ENCODE measurements at places on chromosomes 16 and 17.

- H3K36me3 ChIP-seq: no peaks in the 10 kb centered on the region
- no peak for DNase-seq
- no peak overlapping the region for H3K4me3 ChIP-seq
- peaks cover 23% of the 10 kb centered on the region for H3K4me1 ChIP-seq
- H3K27me3 ChIP-seq: no peaks in the 10 kb centered on the region
- H3K27ac ChIP-seq: no peak overlapping the region
These were observed 54.3 kb downstream of the RPTOR start for GRCh38 chr17:80598813-80599545.

GRCh38 chr17:79761894-79762589 is 15.9 kb upstream of the CBX2 start:
- H3K4me3 ChIP-seq: no peak overlapping the region
- DNase-seq: no peak
- H3K27me3 ChIP-seq: no peaks in the 10 kb centered on the region
- H3K4me1 ChIP-seq: no peaks in the 10 kb centered on the region

GRCh38 chr17:37388266-37388665 is 12.5 kb downstream of the C17orf78 start:
- no peak overlapping the region for H3K27ac ChIP-seq
- no peak for DNase-seq

DNA sequence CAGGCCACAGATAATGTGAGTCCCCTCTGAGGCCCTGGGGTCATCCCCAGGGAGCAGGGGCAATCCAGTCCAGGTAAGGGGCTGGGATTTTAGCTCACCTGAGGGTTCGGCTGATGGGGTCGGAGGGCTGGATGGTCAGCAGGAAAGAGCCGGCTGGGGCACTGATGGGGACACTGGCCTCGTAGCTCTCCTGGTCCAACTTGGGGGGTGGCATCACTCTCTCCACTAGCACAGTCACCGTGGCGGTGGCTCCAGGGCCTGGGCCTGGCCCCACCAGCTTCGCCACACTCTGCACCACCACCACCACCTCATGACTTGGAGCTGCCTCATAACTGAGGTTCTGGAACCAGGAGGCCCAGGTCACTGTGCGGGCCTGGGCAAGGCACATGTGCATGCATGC is 6.9 kb downstream of the CDH16 start:
- H3K36me3 ChIP-seq: no peaks in the 10 kb centered on the region
- H3K27ac ChIP-seq: no peak overlapping the region
- H3K27me3 ChIP-seq: no peaks in the 10 kb centered on the region
- no peak for DNase-seq
- H3K4me3 ChIP-seq: no peak overlapping the region

GRCh38 chr16:79081297-79082066 is 519.1 kb downstream of the MAF start:
- H3K27ac ChIP-seq: no peak overlapping the region
- no peaks in the 10 kb centered on the region for H3K27me3 ChIP-seq
- no peak overlapping the region for H3K4me3 ChIP-seq
- no peaks in the 10 kb centered on the region for H3K36me3 ChIP-seq
- DNase-seq: no peak

DNA sequence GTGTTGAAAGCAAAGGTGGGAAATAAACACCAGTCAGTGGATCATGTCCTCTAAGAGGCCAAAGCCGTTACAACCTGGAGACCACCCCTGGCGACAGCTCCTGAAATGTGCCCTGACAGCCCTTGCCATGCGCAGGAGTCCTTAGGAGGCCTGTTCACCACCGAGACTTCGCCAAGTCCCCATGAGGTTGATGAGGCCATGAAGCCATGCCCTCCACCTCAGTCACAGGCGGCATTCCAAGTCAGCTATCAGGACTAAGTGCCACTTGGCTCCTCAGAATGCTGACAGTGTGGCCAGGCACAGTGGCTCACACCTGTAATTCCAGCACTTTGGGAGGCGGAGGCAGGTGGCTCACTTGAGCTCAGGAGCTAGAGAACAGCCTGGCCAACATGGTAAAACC is 27.1 kb downstream of the ADAM11 start:
- H3K36me3 ChIP-seq: no peaks in the 10 kb centered on the region
- H3K27ac ChIP-seq: no peak overlapping the region
- H3K4me1 ChIP-seq: no peaks in the 10 kb centered on the region
- H3K4me3 ChIP-seq: no peak overlapping the region

GRCh38 chr16:62475573-62475972 is 439.3 kb upstream of the CDH8 start:
- no peak for DNase-seq
- no peaks in the 10 kb centered on the region for H3K36me3 ChIP-seq
- H3K4me3 ChIP-seq: no peak overlapping the region
- H3K27ac ChIP-seq: no peak overlapping the region
- H3K27me3 ChIP-seq: no peaks in the 10 kb centered on the region

DNA sequence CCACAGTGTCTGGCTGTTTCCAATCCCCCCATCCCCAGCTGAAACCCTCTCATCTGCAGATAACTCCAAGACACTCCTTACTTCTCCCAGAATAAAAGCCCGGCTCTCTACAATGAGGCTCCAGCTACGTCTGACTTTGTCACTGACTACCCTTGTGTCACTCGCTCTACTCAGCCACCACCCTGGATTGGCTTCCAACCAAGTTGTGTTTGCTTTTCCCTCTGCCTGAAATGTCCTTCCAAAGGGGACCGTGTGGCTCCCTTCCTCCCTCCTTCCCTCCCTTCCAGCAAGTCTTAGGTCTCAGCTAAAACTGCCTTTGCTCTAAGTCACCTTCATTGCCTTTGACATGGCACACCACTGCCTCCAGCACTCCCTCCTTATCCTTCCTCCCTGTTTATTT is 42.8 kb downstream of the CDH1 start:
- DNase-seq: no peak
- peaks cover 65% of the 10 kb centered on the region for H3K36me3 ChIP-seq
- H3K4me1 ChIP-seq: peaks cover 29% of the 10 kb centered on the region
- H3K4me3 ChIP-seq: no peak overlapping the region

DNA sequence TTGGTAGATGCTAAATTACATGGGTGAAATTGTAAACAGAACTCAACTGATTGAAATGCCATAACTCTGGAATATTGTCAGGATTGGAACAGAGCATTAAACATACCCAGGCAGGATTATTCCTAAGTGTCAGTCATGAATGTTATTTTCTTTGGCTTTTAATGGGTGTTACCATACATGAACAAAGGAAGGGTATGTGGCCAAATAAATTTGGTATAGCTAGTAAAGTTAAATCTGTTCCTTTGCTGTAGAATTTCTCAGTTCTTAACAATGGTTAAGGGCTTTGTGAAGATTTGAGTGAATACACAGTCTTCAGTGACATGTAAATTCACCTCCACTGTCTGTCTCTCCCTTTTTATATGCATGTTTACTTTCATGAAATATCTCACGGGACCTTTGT is 679.5 kb upstream of the CDH8 start:
- H3K36me3 ChIP-seq: no peaks in the 10 kb centered on the region
- H3K27ac ChIP-seq: no peak overlapping the region
- H3K27me3 ChIP-seq: no peaks in the 10 kb centered on the region
- no peak for DNase-seq

- H3K36me3 ChIP-seq: peaks cover 47% of the 10 kb centered on the region
- no peaks in the 10 kb centered on the region for H3K27me3 ChIP-seq
These were observed 27.2 kb downstream of the MGRN1 start for GRCh38 chr16:4651827-4652226.

- no peaks in the 10 kb centered on the region for H3K27me3 ChIP-seq
- no peak overlapping the region for H3K4me3 ChIP-seq
- no peak for DNase-seq
- H3K36me3 ChIP-seq: no peaks in the 10 kb centered on the region
- H3K4me1 ChIP-seq: no peaks in the 10 kb centered on the region
These were observed 50.0 kb downstream of the MRTFB start for GRCh38 chr16:14121142-14121541.

GRCh38 chr17:32458371-32458770 is 14.1 kb downstream of the PSMD11 start:
- no peak overlapping the region for H3K4me3 ChIP-seq
- no peak for DNase-seq
- no peaks in the 10 kb centered on the region for H3K27me3 ChIP-seq
- no peak overlapping the region for H3K27ac ChIP-seq
- peaks cover 79% of the 10 kb centered on the region for H3K36me3 ChIP-seq

DNA sequence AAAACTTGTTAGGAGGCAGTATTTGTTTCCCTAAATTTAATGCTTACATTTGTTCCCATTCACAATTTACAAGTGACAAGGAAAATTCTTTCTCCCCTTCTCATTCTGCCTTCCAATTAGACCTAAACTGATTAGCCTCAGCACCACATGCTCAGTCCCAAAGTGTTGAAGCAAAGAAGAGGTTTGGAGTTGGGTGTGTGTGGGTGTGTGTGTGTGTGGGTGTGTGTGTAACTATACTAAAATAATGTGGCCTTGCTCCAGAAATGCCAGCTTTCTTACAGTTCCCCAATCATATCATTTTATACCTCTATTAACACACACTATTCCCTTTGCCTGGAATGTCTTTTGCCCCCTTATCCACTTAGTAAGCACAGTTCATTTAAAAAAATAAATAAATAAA is 6.9 kb upstream of the UTP6 start:
- H3K36me3 ChIP-seq: no peaks in the 10 kb centered on the region
- H3K27me3 ChIP-seq: no peaks in the 10 kb centered on the region
- no peaks in the 10 kb centered on the region for H3K4me1 ChIP-seq
- DNase-seq: no peak

- no peak overlapping the region for H3K27ac ChIP-seq
- no peaks in the 10 kb centered on the region for H3K27me3 ChIP-seq
- H3K4me1 ChIP-seq: no peaks in the 10 kb centered on the region
- no peak overlapping the region for H3K4me3 ChIP-seq
- no peak for DNase-seq
These were observed 349.7 kb upstream of the CCL2 start for GRCh38 chr17:33905338-33905800.

GRCh38 chr16:69448470-69449193 is 24.2 kb downstream of the CYB5B start:
- no peak overlapping the region for H3K27ac ChIP-seq
- H3K27me3 ChIP-seq: no peaks in the 10 kb centered on the region
- H3K36me3 ChIP-seq: peaks cover 75% of the 10 kb centered on the region
- H3K4me1 ChIP-seq: peaks cover 10% of the 10 kb centered on the region
- no peak overlapping the region for H3K4me3 ChIP-seq
- DNase-seq: no peak

DNA sequence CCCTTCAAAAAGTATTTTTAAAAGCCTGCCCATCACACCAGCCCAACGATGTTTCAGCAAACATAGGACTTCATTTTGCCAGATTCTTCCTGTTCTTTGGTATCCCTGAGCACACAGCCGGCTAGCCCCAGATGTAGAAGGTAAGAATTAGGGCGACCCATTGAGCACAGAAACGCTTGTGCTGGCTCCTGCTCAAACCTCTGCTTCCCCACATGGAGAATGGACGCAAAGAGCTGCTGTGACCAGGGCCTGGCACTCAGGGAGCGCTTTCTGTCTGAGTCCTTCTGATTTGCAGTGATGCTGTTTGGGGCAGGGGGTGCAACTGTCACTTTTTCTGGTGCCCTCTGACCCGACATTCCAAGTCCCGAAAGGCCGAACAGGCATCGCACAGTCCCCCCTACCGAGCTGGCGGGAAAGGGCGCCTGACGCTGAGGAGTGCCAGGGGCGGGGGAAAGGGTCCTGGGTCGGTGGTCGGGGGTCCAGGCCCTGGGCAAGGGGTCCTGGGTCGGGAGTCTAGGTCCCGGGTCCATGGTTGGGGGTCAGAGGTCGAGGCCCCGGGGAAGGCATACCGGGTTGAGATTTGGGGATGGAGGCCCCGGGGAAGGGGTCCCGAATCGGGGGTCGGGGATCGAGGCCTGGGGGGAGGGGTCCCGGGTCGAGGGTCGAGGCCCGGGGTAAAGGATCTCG is 930 bp downstream of the CHMP1A start:
- H3K27ac ChIP-seq: peak overlapping the region; percentile 57
- peak overlapping the region; percentile 89 for H3K4me3 ChIP-seq

GRCh38 chr17:28113269-28113668 is 70.8 kb downstream of the NLK start:
- no peaks in the 10 kb centered on the region for H3K27me3 ChIP-seq
- DNase-seq: no peak
- H3K4me3 ChIP-seq: no peak overlapping the region
- no peak overlapping the region for H3K27ac ChIP-seq
- peaks cover 4% of the 10 kb centered on the region for H3K36me3 ChIP-seq

DNA sequence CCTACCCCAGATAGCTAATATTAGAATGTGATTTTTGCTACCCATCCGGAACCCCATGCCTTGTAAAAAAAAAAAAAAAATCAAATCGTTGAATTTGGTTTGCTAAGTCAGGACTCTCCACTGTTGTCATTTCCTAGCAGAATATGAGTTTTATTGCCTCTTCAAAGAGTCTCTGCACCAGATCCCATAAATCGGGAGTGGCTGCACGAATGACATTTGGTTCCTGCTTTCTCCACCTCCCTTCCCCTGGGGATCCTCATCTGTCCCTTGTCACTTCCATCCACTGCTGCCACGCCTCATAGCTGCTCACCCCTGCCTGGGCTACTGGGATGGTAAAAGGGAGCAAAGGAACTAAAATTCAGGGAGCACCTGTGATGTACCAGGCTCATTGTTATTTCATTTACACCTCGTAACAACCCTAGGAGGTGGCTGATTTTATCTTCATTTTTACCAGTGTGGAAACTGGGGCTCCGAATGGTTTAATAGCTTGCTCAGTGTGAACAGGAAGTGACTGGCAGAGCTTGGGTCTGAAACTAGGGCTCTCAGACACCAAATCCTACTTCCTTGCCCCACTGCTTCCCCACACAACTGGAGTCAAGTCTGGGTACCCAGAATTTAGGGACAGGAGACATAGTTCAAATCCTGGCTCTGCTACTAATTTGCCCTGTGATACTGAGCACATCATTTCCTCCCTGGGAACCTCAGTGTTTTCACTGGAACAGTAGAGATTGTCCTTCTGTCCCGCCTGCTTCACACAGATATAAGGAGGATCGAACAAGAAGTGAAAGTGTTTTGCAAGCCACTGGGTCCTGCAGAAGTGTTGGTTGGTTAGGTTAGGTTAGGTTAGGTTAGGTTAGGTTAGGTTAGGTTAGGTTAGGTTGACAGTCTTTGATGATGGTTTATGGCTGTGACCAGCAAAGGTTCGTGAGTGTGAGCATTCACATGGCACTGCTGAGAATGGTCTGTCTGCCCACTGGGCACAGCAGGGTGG is 585 bp upstream of the KRT36 start:
- no peaks in the 10 kb centered on the region for H3K27me3 ChIP-seq
- no peak for DNase-seq
- H3K4me1 ChIP-seq: peaks cover 7% of the 10 kb centered on the region
- no peak overlapping the region for H3K27ac ChIP-seq
- no peak overlapping the region for H3K4me3 ChIP-seq
